ENCODE measurements at places on chromosomes 6 and 20.

GRCh38 chr20:19975901-19976300, 41.3 kb upstream of the NAA20 start:
- no peak for DNase-seq

DNA sequence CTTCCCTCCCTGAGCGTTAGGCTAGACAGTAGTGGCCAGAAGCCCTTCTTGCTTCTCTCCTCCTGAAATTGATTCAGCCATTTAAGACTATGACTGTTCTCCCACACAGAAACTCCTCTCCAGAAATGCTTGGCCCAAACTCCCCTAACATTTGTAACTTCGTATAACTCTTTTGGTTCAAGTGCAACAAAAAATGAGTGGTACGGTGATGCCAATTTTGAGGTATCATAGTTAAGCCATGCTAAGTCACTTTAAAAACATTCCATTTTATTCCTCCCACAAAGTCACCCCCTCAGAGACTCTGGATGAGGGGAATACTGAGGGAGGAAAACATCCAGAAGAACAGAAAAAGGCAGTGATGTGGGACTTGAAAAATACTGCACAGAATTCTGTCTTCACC, 21.1 kb upstream of the ROS1 start:
- DNase-seq = no peak

GRCh38 chr6:159640322-159640721, 52.7 kb downstream of the SOD2 start:
- no peak for DNase-seq

- DNase-seq = no peak
Measured at GRCh38 chr6:135837735-135838449, 13.6 kb upstream of the PDE7B start.

DNA sequence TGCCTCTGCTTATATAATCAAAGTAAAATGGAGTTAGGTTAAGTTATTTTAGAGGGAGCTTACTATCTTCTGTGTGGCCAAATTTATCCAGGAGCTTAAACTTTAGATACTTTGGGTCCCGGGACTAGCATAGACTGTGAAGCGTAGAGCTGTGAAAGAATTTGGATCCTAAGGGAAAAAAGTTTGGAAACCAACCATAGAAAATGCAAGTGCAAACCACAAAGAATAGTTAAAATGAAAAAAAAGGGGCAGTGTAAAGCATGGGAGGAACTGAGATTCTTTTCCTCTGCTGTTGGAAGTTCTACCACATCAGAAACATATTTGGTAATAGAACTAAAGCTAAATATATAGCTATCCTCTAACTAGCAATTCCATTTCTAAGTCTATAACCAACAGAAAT, 232.2 kb upstream of the FLRT3 start:
- DNase-seq = no peak

- DNase-seq = no peak
Measured at GRCh38 chr20:45419188-45420091, 3.5 kb downstream of the PIGT start.

DNA sequence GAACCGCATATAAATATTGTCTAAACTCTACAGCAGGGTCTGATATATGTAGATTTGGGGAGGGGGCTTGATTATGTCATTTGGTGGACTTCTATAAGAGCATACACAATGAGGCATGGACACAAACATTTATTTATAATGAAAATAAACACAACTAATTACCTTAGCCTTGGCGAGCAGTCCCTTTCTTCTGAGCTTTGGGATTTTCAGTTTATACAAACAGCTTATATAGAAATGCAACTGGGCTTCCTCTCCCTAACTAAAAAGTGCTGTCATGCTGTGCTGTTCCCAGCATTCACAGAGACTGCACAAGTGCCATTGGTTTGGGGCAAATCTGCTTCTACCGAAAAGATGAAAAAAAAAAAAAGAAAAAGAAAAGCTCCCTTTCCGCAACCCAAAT, 69.9 kb downstream of the AKAP12 start:
- DNase-seq = no peak

- DNase-seq = no peak
Measured at GRCh38 chr6:56756791-56757587, 114.3 kb upstream of the DST start.

DNA sequence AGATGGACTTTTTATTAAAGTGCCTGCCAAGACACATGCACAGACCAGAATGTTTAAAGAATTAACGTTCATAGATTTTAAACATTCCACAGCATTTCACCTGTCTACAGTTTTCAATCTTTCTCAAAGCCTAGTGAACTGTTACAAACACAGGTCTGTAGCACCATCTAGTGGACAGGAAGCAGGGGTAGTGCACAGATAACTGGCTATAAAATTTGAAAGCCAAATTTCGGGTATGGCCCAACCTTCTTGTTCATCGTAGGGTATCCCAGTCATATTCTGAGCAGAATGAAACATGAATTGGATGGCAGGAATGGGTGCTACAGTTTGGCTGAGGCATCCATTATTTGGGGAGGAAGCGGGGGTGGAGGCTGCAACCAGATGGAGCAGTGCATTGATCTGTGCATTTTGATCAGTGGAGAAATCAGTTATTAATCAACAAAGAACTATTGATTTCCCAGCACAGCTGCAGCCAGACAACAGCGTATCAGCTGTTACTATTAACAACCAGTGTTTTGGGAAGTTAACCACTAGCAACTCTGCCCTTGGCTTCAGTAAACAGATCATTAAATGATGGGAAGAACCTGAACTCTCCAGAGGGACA, 56.1 kb upstream of the B3GAT2 start:
- DNase-seq = no peak

DNA sequence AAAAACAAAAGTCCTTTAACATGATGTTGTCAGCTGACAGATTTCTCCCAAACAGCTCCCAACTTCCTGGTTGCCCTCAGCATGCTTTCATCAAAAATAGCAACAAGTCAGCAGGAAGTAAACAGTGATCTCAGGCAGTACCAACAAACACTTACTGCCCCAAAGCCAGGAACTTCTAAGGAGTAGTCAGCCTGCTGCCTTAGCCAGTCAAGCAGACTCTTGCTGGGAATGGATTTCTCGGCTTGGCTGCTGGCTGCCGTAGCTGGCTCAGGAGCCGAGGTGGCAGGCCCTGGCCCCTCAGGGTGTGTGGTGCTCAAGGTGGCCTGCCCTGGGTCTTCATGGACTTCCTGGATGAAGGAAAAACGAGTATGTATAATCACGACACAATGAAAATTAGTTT, 46.6 kb upstream of the EMILIN3 start:
- no peak for DNase-seq
